CD4-positive, alpha-beta T cell treated with Interleukin-17A for 1 hour (primary cell): ENCODE measurements at places on chromosomes 1 and 21.

GRCh38 chr1:54305906-54306514, 100.2 kb downstream of the SSBP3 start:
- DNase-seq = no peak

DNA sequence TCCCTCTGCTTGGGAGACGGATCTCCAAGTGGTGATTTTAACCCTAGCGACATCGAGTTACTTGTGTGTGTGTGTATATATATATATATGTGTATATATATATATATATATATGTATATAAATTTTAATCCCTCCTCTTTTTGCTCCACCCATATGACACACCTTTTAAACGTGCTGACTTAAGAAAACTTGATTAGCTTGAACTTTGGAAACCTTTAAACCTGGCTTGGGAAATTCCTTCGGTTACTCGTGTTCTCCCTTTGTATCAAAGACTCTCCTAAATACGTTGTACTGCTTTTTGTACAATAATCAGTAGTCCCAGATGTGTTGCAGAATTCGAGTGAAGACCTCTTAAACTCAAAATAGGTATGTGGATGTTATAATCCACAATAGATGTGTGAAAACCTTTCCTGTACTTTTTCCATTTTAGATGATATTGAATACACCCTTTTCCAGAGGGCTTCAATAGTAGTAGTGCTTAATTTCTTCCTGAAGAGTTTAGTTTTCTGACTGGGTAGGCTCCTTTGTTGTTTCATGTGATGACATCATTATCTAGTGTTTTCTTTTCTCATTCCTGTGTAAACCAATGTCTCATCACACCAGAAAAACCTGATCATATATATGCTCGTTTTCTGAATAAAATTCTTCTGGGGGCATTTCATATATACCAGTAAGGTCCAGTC, 1.4 kb downstream of the RNF11 start:
- no peak for DNase-seq

GRCh38 chr1:101408212-101409042, 171.6 kb downstream of the S1PR1 start:
- DNase-seq = no peak

GRCh38 chr21:45971616-45972352, 9.8 kb upstream of the COL6A1 start:
- no peak for DNase-seq

- DNase-seq = no peak
Observed at GRCh38 chr21:42440187-42440792, 36.6 kb downstream of the UBASH3A start.

GRCh38 chr1:94001397-94002045, 92.3 kb upstream of the GCLM start:
- no peak for DNase-seq

- DNase-seq = peak; percentile 39
Observed at GRCh38 chr1:178093494-178093950, 382 bp upstream of the RASAL2 start.
